ENCODE measurements at places on chromosomes 11 and 22.

- no peak for DNase-seq
Measured at GRCh38 chr22:46758867-46759290, 3.6 kb upstream of the TBC1D22A start.

- DNase-seq: no peak
Measured at GRCh38 chr11:57131080-57131790, 50.5 kb upstream of the LRRC55 start.

DNA sequence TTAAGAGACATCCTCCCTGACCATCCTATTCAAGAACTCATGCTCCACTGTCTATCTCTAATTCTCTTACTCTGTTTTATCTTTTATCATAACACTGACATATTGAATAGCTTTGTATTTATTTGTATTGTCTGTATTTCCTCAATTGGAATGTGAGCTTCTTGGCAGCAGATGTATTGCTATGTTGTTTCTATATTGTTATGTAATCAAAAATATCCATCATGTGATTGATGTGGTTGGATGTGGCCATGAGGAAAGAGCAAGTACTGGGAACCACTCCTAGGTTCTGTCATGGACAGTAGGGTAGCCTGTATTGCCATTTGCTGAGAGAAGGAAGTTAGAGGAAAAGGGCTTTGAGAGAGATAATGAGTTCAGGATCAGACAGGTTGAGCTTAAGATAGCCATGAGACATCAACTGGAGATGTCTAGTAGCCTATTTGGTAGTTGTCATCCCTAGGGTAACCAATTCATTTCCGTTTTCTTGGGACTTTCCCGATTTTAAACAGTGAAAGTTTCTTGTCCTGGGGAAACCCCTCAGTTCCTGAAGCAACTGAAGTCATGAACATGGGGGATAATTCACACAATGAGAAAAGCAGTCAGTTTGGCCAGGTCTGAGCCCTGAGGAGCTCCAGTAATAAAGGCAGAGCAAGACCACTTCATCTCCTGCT, 404.5 kb downstream of the INSC start:
- no peak for DNase-seq

- DNase-seq: no peak
Measured at GRCh38 chr22:38956551-38956950, 858 bp upstream of the APOBEC3A start.

DNA sequence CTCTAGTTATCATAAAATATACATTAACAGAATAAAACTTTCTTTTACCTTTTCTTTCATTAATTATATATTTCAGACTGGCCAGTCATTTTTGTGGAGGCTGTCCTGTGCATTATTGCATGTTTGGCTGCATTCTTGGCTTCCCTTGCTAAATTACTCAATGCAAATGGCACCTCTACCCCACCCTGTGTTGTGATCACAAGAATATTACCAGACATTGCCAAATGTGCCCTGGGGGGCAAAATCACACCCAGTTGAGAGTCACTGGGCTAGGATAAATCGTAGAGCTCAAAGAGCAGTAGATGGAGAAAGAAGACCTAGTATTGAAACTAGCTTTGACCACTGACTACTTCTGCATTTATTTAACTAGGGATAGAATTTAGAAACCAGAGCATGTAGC, 1257.8 kb upstream of the TENM4 start:
- no peak for DNase-seq

GRCh38 chr11:122882857-122883645, 492 bp downstream of the JHY start:
- DNase-seq: no peak

GRCh38 chr11:77440678-77441077, 33.2 kb downstream of the PAK1 start:
- DNase-seq: no peak

GRCh38 chr11:119712459-119713358, 16.3 kb downstream of the NECTIN1 start:
- no peak for DNase-seq

DNA sequence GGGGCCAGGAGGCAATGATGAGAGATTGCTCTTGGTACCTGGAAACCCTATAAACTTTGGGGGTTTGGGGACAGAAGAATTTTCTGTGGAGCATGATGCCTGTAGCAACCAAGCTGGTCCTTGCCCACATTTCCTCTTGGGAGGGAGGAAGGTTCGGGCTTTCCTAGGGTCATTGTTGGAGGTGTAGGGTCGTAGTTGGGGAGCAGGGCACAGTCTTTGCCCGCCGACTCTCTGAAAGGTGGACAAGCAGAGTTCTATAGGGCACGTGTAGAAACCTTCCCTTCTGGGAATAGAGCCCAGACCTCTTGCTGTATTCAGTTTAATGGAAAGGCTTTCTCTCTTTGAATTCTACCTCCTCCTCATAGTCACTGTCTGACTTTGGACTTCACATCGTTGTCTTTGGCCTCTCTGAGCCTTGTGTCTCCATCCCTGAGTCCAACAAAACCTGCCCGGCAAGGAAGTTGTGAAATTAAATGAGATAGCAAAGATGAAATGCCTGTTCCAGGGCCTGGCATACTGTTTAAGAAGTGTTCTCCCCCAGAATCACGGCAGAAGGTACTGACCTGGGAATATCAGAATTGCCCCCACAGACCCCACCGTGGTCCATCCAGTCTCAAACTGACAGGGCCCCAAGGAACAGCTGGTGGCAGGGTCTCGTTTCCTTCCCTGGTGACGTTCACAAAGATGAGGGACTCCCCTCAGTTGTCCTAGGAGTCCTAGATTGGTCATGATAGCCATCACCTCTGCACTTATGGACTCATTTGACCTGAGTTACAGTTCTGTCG, 1.6 kb downstream of the PRDM11 start:
- no peak for DNase-seq

DNA sequence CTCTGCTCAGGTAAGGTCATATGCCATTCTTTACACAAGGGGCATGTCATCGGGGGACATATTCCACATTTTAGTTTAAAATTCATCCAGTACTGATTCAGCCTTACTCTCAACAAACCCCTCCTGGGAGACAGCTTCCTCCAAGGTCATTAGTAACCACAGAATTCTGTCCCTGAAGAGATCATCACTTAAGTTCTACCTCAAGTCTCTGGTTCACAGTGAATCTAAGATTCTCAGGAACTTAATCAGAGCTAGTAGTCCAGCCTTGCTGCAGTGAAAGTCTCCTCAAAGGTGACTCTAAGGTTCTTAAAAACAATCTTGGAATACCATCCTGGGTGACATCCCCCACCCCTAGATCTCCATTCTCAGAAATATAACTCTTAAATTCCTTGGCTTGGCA, 18.9 kb upstream of the GDPD4 start:
- no peak for DNase-seq

DNA sequence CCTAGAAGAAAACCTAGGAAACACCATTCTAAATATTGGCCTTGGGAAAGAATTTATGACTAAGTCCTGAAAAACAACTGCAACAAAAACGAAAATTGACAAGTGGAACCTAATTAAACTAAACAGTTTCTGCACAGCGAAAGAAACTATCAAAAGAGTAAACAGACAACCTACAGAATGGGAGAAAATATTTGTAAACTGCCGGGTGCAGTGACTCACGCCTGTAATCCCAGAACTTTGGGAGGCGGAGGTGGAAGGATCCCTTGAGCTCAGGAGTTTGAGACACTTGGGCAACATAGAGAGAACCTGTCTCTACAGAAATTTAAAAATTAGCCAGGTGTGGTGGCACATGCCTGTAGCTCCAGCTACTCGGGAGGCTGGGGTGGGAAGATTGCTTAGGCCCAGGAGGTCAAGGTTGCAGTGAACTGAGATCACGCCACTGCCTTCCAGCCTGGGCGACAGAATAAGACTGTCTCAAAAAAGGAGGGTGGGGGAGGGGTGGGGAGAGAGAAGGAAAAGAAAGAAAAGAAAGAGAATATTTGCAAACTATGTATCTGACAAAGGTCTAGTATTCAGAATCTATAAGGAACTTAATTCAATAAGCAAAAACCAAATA, 14.0 kb downstream of the OR2AT4 start:
- DNase-seq: no peak

GRCh38 chr11:97617031-97617430, 1227.2 kb downstream of the JRKL start:
- no peak for DNase-seq

DNA sequence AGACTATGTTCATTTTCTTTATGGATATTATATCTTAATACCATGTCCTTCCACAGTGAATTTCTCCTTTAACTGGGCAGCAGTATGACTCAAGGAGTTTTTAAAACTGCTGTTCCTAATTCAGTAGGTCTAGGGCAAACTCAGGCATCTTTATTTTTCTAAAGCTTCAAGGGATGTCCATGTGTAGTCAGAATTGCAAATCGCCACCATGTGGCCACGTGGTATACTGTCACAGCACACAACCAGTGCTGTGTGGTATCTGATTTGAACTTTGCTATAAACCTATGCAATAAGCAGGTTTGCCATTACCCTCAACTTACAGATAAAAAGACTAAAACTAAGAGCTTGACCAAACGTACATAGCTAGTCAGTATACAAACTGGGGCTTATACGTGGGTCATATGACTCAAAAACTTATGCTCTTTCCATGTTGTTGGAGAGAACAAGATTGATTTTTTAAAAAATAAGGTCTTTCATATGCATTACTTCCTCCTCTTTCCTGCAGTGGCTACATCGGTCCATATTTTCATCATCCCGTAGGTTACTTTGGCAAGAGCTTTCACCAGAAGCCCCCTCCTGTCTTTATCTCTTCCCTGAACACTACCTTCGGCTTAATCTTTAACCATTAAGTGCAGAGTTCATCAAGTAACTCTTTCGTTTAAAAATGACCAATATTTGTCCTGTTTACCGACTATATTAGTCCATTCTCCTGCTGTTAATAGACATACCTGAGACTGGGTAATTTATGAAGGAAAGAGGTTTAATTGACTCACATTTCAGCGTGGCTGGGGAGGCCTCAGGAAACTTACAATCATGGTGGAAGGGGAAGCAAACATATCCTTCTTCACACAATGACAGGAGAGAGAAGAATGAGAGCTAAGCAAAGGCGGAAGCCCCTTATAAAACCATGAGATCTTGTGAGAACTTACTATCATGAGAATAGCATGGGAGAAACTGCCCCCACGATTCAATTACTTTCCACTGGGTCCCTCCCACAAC, 8.0 kb upstream of the HTATIP2 start:
- DNase-seq: no peak

DNA sequence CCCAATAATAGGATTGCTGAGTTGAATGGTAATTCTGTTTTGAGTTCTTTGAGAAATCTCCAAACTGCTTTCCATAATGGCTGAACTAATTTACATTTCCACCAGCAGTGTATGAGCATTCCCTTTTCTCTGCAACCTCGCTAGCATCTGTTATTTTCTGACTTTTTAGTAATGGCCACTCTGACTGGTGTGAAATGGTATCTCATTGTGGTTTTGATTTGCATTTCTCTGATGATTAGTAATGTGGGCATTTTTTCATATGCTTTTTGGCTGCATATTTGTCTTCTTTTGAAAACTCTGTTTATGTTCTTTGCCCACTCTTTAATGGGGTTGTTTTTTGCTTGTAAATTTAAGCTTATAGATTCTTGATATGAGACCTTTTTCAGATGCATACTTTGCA, 97.4 kb downstream of the FDX1 start:
- DNase-seq: no peak

GRCh38 chr22:46079861-46080821, 70.2 kb upstream of the PPARA start:
- DNase-seq: no peak

- no peak for DNase-seq
Measured at GRCh38 chr11:93783765-93784144, 327 bp upstream of the MED17 start.

- DNase-seq: no peak
Measured at GRCh38 chr11:133269267-133269666, 263.0 kb downstream of the OPCML start.

DNA sequence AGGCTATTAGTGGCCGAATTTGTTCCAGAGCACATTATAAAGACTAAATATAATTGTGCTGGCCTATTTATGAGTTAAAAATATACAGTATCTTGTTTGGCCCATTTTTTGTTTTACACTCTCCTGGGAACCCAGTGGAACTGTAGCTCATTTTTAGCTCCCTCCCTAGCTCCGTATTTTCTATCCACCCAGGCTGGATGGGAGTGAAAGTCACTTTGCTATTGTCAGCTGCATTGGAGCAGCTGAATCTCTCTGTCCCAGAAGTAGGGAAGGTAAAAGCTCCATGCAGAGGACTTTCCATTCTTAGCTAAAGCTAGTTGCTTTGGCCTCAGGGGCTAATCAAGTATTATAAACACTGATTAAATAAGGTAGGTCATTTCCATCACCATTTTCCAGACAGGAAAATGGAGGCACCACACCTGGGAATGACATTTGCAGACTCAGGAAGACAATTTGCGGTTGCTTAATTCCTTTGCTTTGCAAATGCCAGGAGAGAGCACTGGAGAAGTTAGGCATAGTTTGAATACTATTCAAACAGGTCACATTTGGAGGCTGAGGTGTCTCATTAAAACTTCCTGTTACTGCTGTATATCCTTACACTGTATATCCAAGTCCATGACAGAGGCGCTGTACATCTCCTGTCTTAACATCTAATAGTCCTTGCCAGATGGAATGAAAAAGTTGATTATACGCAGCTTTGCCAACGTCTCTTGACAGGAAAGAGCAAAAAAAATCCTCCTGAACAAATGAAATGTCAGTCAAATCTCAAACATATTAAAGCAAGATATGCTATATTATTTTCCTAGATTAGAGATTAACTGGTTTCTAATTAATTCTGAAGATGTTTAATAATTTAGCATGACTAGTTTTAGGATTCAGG, 338.1 kb upstream of the KIRREL3 start:
- DNase-seq: no peak

- no peak for DNase-seq
Measured at GRCh38 chr11:67013511-67014045, 9.4 kb upstream of the SYT12 start.

DNA sequence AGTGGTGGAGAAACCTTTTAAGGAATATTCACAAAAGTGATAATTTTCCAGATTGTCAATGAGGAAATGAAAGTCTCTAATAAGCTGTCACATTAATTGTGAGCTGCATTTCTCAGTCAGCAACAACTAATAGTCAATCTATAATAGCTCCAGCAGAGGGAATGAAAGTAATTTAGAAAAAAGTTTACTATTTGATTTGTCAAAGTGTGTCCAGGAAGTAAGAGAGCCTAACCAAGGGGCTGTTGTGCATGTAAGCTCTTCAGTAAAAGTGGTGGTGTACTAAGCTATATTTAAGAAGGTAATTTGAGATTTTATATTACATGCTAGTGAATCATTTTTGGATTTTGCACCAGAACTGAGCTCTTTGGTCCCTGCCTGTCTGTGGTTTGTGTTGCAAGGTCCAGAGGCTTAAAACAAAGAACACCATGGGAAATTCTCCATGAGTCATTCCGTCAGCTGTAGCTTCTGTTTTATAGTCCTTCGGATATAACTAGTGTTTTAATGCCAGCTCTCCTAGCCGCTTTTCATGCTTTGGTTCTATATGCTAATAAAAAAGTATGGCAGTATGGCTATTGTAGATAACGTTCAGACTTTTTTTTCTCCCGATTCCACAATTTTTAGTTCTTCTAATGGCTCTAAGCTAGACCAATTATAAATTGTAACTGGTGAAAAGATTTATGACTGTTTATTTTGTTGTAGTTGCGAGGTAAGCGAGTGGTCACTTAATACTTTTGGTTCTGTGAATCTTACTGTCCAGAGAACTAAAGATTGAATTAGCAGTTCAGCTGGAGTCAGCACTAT, 64.6 kb downstream of the ARHGEF12 start:
- DNase-seq: peak; percentile 95

Data from epithelial cell of proximal tubule (primary cell).